ENCODE measurements at places on chromosomes 5 and 9.

GRCh38 chr9:17783227-17783626 is 204.4 kb downstream of the SH3GL2 start:
- no peak for DNase-seq

- DNase-seq: no peak
Measured at GRCh38 chr5:22372376-22372775, 480.8 kb downstream of the CDH12 start.

- DNase-seq: no peak
Measured at GRCh38 chr9:100590481-100590880, 12.6 kb downstream of the CAVIN4 start.

- DNase-seq: no peak
Measured at GRCh38 chr5:27472000-27472763, 433.8 kb upstream of the CDH9 start.

- no peak for DNase-seq
Measured at GRCh38 chr9:14344941-14345353, 31.0 kb upstream of the NFIB start.

- DNase-seq: no peak
Measured at GRCh38 chr5:1729641-1730486, 69.8 kb downstream of the MRPL36 start.

- no peak for DNase-seq
Measured at GRCh38 chr9:34929506-34930102, 28.5 kb upstream of the PHF24 start.

DNA sequence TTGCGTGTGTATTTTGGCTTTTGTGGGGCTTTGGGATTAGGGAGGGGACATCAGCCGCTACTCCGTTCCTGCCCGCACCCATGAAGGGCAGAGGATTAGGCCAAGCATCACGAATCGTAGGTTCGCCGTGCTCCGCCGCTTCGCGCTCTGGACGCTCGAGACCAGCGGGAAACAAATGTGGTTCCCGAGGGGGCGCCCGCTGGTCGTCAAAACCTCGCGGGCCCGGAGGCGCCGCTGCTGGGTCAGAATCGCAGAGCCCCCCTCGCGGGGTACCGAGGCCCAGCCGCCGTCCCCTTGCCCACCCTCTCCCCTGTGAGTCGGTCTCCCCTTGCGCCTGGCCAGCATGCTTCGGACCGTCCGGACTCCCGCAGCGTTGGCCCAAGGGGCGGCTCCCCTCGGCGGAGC is 2.3 kb upstream of the PAX5 start:
- no peak for DNase-seq

DNA sequence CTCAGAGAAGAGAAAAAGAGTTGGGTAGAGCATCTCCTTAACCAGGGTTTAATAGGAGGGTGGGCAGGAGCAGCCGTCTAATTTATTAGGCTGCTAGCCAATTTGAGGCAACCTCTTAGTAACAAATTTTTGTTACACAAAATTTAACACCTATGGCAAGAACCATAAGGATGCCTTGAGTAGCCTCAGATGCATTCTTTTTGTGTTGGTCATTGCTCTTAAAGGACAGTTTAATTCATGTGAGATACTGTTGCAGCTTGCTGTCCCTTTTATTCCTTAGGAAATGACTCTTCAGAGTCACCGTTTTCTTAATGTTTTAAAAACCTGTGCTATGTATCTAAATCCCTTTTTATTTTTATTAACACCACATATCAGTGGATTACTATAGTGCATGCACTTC is 255.1 kb downstream of the MAST4 start:
- no peak for DNase-seq

GRCh38 chr5:25763781-25764180 is 1119.0 kb upstream of the CDH10 start:
- DNase-seq: no peak

All from gastrocnemius medialis (tissue), 4 donors.